ENCODE measurements at places on chromosomes 3 and 15.

- no peak for DNase-seq
Observed at GRCh38 chr3:26029321-26029720, 239.4 kb downstream of the OXSM start.

DNA sequence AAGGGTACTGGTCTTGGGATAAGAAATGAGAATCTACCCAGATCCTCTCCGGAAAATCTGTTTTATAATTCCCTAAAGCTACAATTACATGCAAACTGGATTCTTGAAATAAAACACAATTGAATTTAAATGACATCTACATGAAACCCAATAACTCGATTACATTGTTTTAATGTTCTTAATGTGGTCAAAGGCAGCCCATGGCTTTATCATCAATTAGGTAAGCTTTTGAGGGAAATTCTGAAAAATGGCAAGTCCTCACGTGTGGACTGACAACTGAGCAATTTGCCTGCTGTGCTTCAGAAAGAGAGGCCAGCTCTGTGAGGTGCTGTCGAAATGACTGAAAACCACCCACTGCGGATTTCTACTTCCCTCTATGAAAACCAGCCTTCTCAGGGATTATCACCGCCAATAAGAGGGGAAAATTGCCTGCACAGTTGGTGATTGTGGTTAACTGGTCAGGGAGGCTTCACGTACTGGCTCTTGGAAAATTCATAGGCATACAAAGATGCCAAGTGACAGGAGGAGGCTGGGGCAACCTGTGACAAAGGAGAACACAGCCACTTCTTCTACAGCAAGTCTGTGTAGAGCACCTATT is 200.8 kb upstream of the SLCO3A1 start:
- no peak for DNase-seq

- DNase-seq: no peak
Observed at GRCh38 chr3:155631323-155632019, 113.4 kb downstream of the PLCH1 start.

DNA sequence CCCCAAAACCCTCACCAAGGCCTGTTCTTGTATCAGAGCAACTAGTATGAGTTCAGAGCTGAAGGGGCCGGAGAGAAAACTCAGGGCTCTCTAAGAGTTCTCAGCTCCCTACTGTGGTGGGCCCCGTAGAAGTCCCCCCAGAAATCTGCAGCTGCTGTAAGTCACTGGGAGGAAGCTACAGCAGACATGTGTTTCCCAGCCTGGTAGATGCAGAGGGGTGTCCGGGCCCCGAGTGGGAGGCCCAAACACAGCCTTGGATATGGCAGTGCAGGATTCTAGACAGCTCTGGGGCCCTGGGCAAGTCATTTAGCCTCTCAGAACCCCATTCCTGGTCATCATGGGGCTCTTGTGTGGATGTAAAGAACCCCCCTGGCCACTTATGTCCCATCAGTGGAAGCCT is 39.2 kb upstream of the CSPG4 start:
- DNase-seq: no peak

- no peak for DNase-seq
Observed at GRCh38 chr15:39931615-39932014, 2.3 kb upstream of the EIF2AK4 start.

- no peak for DNase-seq
Observed at GRCh38 chr15:98860281-98861041, 147.1 kb downstream of the PGPEP1L start.

GRCh38 chr3:80018375-80018774 is 250.6 kb upstream of the ROBO1 start:
- DNase-seq: no peak

DNA sequence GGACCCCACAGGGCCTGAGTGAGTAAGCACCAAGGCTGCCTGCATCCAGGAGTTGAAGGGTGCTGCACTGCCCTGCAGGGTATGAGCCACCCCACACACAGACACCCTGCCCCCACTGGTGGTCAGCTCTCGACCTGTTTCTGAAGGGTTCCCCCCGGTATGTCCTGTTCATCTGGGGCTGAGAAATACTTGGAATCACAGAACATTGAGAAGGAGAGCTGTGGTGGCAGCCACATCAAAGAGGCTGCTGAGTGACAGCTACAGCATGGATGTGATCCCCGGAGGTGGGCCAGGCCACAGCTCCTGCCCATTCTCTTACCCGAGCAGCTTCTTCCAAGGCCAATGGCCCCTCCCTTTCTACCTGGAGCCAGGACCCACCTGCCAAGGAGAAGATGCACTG is 66.4 kb upstream of the PLXNA1 start:
- DNase-seq: no peak

DNA sequence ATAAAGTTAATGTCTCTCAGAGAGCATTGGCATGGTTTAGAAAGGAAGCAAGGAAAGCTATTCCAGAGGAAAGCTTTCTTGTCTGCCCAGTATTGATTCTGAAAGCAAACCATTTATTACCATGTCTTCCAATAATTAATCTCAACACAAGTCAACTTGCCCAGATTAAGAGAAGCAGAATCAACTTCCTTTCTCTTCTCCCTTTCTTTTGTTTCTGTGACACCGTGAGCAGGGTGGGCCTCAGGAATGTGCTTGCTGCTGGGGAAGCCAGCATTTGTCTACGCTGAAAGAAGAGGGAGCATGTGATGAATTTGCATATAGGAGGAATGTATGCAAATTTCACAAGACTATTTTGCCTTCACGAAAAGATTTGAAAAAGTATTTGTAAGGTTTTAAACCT is 368.6 kb upstream of the ROPN1 start:
- DNase-seq: no peak

GRCh38 chr3:104614564-104614963 is 752.1 kb upstream of the ALCAM start:
- no peak for DNase-seq

DNA sequence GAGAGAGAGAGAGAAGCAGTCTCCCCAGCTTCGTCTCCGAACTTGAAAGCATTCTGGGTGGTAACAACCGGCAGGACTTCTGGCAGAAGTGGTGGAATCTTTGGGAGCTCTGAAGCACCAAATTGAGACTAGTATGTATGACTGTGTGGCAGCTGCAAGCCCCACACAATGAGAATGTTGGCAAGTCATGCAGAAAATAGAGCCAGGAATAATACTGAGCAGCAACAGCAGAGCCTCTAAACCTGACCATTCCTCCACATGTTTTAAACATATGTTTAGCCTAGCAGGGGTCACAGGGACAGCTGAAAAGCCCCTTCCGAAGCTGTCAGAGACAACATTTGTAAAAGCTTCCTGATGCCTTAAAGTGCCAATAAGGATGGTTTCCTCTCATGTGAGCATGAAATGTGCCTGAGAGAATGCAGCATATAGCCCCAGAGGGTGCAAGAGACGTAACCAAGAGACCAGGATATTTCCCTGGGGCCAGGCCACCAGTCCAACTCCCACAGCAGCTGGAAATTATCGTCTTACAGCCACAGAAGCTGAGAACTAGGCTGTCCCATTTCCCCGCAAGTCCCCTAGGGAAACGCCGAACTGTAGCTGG is 178.6 kb upstream of the CCDC54 start:
- no peak for DNase-seq

DNA sequence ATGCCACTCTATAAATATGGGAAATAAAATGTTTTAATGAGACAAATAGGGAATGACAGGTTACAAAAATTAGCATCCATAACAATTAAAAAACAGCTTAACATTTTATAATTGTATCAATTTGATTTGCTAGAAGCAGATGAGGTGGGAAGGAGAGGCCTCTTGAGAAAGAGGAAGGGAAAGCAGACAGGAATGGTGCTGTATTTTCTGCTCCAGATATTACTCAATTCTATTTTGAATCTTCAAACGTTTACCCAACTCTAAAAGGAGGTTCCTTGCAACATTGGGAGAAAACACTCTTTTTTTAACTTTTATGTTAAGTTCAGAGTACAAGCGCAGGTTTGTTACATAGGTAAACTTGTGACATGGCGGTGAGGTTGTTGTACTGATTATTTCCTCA is 44.9 kb upstream of the ALDH1A3 start:
- no peak for DNase-seq

DNA sequence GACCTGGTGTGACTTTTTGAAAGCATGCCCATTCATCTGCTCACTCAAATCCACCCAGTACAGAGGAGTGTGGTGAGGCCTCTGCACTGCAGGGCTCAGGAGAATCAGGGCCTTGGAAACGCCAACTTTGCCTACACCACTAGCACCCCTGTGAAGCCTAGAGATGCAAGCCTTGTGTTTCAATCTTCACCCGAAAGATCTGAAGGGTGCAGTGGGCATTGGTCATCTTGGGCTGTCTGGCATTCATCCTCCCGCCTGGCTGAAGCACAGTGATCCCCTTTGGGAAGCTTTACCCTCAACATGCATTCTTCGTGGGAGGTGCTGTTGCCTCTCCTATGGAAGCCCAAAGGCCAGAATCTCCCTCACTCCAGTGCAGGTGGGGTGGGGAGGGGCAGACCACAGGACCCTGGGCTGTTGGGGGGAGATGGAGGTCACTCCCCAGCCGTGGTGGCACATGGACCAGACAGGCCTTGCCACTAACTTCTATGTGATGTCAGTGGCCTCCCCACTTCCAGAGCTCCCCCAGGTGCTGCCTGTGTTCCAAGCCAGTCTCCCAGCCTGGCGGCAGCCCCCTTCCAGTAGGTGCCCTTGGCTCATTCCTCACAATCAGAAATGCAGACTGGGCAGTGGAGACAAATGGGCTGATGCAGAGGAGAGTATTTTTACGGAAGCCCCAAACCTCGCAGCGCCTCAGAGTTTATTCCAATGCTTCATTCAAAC is 92.5 kb downstream of the ADAMTS17 start:
- DNase-seq: no peak

DNA sequence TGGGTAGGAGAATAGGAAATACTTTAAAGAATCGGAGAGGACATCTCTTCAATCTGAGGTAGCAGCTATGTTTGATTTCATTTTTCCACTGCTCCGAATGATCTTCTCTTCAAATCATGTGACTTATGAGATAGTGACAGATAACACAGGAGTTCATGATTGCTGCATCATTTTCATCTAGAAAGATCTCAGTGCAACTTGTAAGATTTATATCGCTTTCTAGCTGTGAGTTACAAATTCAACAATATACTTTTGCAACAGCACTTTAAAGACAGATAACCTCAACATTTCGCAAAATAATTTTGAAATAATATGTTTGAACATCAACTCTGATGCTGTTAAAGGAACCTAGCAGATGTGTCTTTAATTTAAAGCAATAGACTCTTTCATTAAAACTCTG is 99.9 kb upstream of the CCDC80 start:
- DNase-seq: no peak

DNA sequence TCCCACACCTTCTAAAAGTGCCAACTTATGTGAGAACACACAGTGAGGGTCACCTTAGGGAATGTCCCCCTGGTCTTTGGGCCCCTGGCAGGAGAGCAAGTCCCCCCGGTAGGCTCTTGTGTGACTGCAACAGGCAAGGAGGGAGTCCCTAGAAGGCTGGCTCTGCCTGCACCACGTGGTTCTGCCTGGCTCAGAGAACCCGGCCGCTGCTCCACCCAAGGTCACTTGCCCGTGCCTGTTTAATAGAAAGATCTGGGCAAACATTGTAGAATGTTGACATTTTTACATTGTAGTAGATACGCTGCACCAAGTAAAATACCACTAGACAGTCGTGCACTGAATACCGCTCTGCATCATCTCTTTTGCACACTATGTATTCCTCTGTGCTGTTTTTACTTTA is 21.9 kb downstream of the GABRA5 start:
- DNase-seq: no peak

DNA sequence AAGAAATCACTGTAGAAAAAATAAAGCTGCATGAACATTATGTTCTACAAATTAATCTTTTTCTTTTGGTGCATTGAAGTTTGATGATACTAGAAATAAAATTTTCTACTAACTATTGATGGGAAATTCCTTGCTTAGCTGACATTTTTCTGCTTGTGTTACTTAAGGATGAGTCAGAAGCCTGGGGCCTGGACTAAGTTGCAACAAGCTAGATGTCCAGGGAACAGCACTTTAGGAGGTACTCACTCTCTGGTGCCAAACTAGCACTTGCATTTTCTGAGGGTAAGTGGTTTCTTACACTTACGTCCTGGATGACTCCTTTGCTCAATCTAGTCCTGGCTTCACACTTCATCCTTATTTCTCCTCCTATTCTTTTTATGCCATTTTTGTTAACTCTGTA is 945.1 kb downstream of the IGSF11 start:
- DNase-seq: no peak

DNA sequence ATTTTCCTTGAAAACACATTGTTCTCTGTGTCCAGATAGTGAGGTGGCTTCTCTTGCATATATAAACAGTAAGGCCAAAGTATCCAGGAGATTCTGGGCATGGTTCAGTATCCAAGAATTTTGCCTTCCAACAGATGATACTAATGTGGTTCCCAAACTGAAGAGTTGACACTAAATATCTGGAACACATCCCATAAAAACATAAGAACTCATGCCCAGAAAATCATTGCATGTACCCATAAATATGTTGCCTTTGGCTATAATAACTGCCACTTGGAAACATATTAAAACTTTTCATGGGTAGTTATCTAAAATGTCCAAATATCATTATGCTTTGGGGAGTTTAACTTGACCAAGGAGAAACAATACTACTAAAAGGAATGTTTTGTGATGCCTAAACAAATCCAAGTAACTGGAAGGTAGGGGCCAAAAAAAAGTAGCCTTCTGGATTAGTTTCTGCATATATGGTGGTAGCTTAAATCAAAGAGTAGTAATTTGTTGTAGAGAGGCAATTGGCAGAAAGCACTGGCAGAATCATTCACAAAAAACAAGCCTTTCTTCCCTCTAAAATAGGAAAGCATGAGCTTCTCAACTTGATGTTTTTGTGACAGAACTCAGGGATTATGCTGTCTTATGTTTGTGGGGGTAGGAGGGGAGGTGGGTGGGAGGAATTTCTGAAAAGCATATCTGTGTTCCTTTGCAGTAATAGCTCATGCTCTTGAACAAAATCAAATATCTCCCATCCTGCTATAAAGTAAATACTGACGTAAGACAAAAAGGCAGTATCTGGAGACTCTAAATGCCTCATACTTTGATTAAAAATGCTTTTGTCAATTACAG is 753.9 kb downstream of the TUSC7 start:
- DNase-seq: no peak

DNA sequence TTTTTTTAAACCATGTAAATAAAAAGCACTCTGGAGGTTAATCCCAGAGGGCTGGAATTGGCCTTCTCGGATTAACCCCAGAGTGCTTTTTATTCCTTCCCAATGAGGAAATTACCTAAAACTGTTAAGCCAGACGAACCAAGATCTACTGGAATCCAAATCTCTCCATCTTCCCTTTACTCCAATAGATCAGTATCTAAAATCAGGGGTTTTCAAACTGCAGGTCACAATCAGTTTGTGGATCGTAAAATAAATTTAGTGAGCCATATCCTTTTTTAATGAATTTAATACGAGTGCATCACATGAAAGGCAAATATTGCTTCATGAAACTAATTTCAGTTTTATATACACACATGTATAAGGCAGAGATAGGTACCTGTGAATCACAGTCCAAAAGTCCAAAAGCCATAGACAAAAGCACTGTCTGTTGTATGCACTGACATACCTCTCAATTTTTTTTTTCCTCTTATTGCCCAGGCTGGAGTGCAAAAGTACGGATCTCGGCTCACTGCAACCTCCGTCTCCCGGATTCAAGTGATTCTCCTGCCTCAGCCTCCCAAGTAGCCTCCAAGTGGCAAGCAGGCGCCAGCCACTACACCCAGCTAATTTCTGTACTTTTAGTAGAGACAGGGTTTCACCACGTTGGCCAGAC is 61.3 kb downstream of the TBL1XR1 start:
- no peak for DNase-seq

Measured in GM20000 (cell line).